LHCN-M2 (cell line): ENCODE measurements at places on chromosomes 3 and 15. TPM values are rescaled to one million over a fixed set of nuclear protein-coding genes. Genes with fewer than 3 reads are reported as not detected.

The PLAAT1 gene
- not detected in 2 replicates for total RNA-seq

The C3orf80 gene
- 0.06 TPM in 1 of 2 replicates, not detected in the other for total RNA-seq

The OR4F15 gene
- total RNA-seq, result not detected in 2 replicates

The GOLGA6L7 gene
- not detected in 2 replicates for total RNA-seq

The CHRNB4 gene
- total RNA-seq, result not detected in 2 replicates

The ADPRH gene
- total RNA-seq, result 13.3 and 14.7 TPM in 2 replicates

The CTDSPL2 gene
- total RNA-seq, result 42.4 and 62.4 TPM in 2 replicates

The LRTM1 gene
- not detected in 2 replicates for total RNA-seq

The ARGFX gene
- total RNA-seq, result not detected in 2 replicates

The WDR53 gene
- 6.1 and 8.3 TPM in 2 replicates for total RNA-seq

The CCDC39 gene
- total RNA-seq, result not detected in 2 replicates

The C3orf85 gene
- total RNA-seq, result not detected in 2 replicates

The PLSCR2 gene
- not detected in 2 replicates for total RNA-seq

The TMEM207 gene
- total RNA-seq, result not detected in 2 replicates

The PPARG gene
- 6.5 and 8.8 TPM in 2 replicates for total RNA-seq

The CSPG4 gene
- total RNA-seq, result 16.4 and 21.0 TPM in 2 replicates

The IL16 gene
- not detected in 2 replicates for total RNA-seq

The DAZL gene
- total RNA-seq, result not detected in 2 replicates

The CNTN3 gene
- total RNA-seq, result 0.11 TPM in 1 of 2 replicates, not detected in the other

The IQCH gene
- total RNA-seq, result 4.1 and 4.8 TPM in 2 replicates

The ST3GAL6 gene
- total RNA-seq, result 0.63 and 3.8 TPM in 2 replicates
